ENCODE measurements at places on chromosomes 4 and X. TPM values are rescaled to one million over a fixed set of nuclear protein-coding genes. Genes with fewer than 3 reads are reported as not detected.

GRCh38 chrX:12804655-12805054, 13.4 kb downstream of the PRPS2 start:
- no peak for DNase-seq

GRCh38 chr4:1833307-1834046, 22.5 kb downstream of the LETM1 start:
- DNase-seq = no peak

- DNase-seq = no peak
Observed at GRCh38 chr4:185587427-185588161, 52.3 kb upstream of the PDLIM3 start.

GRCh38 chr4:147509386-147509785, 28.5 kb downstream of the EDNRA start:
- DNase-seq = no peak

GPM6B gene
- total RNA-seq = 1.0 TPM

RAB40AL gene
- total RNA-seq = 0.33 TPM

FREM3 gene
- total RNA-seq = not detected

- DNase-seq = peak; percentile 60
Observed at GRCh38 chr4:4558881-4559280, 17.0 kb upstream of the STX18 start.

GRCh38 chr4:14871676-14872430, 130.4 kb upstream of the CPEB2 start:
- no peak for DNase-seq

DNA sequence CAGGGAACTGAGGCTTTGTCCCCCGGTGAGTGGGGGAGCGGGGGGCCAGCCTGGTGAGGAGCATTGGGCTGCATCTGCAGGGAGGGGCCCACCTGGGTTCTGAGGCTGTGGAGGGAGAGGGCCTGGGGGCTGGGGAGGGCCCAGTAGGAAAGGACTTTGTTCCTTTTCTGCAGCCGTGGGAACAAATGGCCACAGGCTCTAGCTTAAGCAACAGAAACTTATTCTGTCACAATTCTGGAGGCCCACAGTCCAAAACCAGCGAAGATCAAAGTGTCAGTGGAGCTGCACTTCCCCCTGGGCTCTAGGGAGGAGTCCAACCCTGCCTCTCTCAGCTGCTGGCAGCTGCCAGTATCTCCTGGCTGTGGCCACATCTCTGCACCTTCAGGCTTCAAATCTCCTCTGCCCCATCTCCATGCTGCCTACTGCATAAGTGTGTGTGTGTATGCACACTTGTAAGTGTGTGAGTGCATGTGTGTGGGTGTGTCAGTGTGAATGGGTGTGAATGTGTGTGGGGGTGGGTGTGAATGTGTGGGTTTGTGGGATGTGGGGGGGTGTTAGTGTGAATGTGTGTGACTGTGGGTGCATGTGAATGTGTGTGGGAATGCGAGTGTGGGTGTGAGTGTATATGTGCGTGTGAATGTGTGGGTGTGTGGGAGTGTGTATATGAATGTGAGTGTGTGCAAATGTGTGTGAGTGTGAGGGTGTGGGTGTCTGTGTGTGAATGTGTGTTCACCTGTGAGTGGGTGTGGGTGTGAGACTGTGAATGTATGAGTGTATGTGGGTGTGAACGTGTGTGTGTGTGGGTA, 204.5 kb upstream of the PSAPL1 start:
- DNase-seq = no peak

DNA sequence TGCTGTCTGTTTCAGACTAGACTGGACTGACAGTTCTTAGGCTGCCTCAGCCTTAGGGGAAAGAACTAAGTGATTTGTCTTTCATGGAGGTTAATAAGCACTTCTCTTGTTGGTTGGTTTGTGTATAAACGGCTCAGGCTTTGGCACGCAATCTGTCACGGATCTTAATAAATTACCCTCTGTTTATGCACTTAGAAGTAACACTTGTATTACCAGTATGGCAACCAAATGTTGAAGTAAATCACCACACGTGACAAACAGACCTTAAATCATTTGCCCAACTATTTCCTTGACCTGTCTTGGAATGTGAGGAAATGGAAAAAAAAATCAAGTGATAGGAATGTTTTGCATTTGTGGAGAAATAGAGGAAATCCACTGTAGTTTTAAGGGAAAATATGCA, 69.9 kb downstream of the TEX13A start:
- DNase-seq = no peak

ZMAT1 gene
- 0.51 TPM for total RNA-seq

S100G gene
- not detected for total RNA-seq

- no peak for DNase-seq
Observed at GRCh38 chrX:85627363-85627762, 247.9 kb upstream of the POF1B start.

- peak; percentile 95 for DNase-seq
Observed at GRCh38 chr4:125313497-125313896, 1.3 kb upstream of the FAT4 start.

GRCh38 chrX:72045141-72045540, 86.6 kb downstream of the RTL5 start:
- DNase-seq = peak; percentile 40

DNA sequence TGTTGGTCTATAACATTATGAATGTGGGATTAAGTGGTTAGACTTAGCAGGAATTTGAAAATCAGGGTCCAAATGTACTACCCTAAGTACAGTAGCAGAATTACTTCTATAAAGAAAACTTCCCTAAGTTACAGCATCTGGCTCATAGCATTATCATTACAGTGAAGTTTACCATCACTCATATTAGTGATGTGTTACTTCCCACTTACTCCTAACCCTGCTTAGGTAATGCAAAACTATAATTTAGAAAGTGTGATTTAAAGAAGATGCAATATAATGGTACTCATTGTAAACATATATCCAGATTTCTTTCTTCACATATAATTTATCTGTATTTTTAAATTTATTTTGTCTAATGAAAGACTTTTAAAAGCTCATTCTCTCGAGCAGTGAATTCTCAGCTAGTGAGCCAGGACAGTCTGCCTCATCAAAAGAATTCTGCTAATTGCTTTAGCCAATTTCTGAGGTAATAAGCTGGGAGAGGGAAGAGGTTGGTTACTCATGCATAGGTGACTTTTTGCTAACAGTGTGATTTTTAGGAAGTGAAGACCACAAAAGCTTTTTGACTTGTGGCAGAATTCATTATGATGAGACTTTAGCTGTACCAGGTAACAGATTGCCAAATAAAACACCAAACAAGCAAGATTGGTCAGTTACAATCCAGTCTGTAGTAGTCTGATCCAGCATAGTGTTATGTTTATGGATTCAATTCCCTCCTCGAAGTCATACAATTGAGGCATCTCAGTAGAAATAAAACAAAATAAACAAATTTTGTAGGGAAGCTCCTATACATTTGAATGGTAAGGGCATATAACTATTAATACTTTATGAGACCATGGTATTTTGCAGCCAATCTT, 21.0 kb downstream of the PLS3 start:
- peak; percentile 37 for DNase-seq

- DNase-seq = peak; percentile 76
Observed at GRCh38 chrX:44071847-44072551, 98.8 kb upstream of the NDP start.
